ENCODE measurements at places on chromosomes 6 and 20.

DNA sequence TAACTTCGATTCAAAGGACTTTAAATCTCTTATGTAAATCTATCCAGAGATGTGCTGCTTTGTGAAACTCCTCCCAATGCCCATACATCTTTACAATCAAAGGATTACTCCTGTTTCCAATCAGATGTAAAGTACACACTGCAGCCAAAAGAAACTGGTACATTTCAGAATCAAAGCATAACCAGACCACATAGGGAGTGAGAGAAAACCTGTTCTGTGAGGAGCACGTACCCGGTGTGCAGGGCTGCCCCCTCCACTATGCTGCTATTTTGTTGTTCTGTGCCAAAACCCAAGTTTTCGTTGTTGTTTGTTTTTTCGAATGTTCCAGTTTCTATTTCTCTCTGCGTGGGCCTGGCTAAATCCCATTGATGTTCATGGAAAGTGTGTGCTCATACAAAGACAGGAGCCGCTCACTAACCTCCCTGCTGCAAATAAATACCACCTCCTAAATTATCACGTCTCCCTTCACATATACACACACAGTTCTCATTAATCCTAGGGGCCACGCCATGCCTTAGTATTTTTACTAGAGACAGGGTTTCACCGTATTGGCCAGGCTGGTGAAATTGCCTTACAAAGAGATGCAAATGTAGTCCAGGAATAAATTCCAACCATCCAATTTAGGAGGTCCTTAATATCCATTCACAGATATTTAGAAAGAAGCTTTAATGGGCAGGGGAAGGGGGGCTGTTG is 52.9 kb downstream of the ATP9A start:
- DNase-seq, result no peak

DNA sequence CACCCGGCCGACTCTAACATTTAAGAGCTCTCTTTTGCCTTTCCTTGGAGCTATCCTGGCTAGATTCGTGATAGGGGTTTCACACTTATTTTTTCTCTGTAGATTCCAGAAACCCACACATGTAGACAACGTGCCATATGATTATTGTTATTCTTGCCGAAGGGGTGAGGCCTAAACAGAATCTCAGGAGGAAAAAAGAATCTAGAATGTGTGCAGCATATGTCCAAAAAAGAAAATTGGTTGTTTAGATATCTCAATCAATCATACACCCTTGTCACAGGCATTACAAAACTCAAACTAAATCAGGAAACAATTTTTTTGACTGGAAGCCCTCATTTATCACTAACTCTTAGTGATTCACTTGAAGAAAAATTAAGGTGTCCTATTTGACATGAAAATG is 66.9 kb upstream of the TGM3 start:
- DNase-seq, result no peak

DNA sequence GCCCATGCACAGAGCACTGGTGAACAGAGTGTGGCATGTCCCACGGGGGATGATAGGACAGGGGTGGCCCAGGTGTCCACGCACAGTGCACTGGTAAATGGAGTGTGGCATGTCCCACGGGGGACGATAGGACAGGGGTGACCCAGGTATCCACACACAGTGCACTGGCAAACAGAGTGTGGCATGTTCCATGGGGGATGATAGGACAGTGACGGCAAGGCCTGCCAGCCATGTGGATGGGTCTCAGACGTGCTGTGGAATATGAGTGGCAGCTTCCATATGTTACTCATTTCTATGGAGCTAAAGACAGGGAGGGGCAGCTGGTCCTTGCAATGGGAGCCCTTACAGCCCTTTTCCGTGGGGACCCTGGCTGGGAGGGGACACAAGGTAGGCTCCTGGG is 168.7 kb downstream of the CDH4 start:
- no peak for DNase-seq

DNA sequence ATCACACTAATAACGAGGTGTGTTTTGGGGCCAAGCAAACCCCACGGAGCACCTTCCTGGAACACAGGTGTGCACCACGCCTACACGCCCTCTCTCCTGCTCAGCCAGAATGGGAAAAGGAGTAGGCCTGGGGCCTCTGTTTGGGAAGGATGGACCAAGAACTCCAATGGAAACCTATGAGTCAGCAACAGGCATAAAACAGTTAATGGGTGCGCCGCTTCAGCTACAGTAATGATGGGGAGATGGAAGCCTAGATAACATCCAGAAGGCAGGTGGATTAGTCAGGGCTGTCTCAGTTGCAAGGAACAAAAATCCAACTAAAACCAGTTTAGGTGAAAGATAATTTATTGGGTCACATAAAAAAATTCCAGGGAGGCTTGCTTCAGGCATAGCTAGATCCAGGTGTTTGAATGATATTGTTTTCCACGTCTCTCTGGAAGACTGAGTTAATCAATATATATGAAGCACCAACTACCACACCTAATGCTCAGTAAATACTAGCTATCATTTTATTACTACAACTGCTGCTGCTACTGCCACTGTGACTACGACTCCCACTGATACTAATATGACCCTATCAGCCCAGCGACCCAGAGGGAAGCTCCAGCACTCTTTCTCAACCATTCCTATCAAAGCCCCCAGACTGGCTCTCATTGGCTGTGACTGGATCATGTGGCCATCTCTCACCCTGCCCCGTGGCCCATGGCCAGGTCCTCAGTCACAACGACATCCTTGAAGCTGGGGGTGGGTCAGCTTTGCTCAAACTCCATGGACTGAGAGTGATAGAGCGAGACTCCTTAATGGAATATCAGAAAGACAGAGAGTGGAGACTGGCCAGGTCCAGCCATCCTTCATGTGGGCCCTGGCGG is 155.2 kb upstream of the PTPN1 start:
- DNase-seq, result no peak

DNA sequence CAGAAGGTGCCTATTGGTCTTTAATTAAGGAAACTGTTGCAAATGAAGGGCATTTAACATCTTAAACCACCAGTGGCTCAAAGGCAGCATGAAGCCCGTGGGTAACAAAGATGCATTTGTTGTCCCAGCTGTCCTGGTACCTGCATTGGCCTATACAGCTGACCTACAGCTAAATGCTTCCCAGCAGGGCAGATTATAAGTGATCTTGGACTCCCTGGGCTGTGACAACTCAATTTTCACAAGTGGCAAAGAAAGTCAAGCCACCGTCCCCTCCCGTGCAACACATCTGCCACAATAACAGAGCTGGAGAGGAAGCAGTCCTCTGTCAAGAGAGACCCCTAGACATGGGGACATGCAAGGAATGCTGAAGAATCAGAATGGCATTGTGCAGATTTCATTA is 31.5 kb upstream of the EDN3 start:
- DNase-seq, result no peak

- DNase-seq, result no peak
Observed at GRCh38 chr6:20360471-20361119, 41.1 kb upstream of the E2F3 start.

DNA sequence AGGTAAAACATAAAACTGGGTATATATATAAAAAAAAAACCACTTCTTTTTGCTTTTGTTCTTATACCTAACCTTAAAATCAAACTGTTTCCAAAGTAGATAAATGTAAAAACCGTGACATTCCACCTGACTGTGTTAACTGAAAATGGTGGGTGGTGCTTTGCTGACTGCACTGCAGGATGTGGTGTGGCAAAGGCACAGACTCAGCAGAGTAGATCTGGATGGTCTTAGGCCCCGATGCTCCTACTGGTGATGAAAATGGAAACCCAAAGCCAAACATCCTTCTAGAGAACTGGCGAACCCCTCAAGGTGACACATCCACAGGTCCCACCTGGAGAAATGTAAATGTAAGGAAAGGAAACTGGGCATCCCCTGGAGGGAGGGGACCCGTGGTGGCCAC is 8.9 kb downstream of the TGIF2 start:
- DNase-seq, result no peak

GRCh38 chr20:542777-543368 is 717 bp downstream of the CSNK2A1 start:
- no peak for DNase-seq

DNA sequence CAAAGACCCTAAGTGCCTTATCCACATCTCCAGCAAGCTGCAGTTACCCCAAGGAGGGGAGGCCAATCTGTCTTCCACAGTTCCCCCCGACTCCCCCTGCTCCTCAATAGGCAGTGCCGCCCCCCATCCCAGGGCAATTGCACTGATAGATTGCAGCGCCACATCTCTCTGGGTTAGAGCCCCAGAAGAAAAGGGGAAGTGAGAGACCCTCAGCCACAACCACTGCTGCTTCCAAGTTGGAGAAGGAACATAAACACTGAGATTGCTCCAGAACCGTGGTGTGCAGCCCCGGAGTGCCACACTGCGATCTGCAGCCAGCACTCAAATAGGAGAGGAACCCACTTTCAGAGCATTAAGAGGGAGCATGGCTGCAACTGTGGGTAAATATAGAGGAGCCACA is 101.5 kb downstream of the RWDD2A start:
- no peak for DNase-seq

- no peak for DNase-seq
Observed at GRCh38 chr20:35611482-35611881, 4.1 kb upstream of the SPAG4 start.

DNA sequence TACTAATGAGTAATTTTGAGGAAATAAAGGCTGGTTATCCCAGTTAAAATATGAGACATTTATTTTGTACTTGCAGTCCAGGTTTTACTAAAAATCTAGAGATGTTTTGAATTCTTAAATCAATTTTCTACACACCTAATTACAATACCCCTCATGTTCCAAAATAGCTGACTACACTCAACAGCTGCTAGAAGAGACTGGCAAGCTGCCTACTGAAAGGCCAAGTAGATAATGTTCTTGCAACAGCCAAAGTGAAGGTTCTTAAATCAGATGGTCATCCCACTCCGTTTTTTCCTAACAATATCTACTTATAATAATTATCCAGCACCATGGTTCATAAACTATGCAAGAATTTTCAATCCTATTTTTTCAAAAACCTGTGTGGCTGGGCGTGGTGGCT is 69.0 kb downstream of the DTNBP1 start:
- no peak for DNase-seq

All from prostate gland (tissue), 2 donors.